AML-193 (cell line): ENCODE measurements at places on chromosomes 6 and 20.

- DNase-seq: no peak
These were observed 100.7 kb downstream of the SGK1 start for GRCh38 chr6:134217105-134217797.

GRCh38 chr6:53701333-53702218 lies 36.0 kb upstream of the KLHL31 start:
- DNase-seq: no peak

DNA sequence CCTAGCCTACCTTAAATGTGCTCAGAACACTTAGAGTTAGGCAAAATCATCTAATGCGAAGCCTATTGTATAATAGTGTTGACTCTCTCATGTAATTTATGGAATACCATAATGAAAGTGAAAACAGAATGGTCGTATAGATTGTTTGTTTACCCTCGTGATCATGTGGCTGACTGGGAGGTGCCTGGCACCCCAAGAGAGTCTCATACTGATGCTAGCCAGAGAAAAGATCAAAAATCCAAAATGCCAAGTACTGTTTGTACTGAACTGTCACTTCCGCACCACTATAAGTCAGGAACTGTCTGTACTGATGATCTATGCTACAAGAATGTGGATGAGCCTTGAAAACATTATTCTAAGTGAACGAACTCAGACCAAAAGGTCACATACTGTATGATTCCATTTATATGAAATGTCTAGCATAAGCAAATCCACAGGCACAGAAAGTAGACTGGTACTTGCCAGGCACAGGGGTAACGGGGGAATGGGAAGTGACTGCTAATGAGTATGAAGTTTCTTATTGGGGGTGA lies 22.4 kb downstream of the ZMYND8 start:
- no peak for DNase-seq

DNA sequence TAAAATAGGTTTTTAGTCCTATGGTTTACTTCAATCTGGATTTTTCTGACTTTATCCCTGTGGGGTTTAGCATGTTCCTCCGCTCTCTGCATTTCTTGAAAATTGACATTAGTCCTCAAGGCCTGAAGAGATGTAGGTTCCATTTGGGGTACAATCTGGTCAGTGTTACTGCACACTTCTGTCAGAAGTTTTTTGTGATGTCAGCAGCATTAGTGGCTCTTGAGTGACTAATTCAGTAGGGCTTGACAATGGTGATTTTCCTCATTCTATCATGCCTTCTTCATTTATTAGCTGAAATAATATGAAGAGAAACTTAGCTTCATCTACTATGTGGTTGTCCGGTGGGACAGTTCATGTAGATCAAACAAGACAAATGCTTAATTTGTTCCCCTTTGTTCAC lies 114.6 kb downstream of the PDE10A start:
- DNase-seq: no peak

DNA sequence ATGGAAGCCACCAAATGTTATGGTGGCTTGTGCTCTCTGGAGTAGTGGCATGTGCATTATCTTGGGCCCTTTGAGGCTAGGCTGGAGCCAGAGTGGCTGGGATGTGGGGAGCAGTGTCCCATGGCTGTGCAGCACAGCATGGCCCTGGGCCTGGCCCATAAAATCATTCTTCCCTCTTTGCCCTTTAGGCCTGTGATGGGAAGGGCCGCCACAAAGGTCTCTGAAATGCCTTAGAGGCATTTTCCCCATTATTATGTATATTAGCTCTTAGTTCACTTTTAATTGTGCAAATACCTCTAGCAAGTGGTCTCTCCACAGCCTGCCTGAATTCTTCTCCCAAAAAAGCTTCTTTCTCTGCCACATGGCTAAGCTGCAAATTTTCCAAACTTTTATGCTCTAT lies 297.3 kb upstream of the IRAK1BP1 start:
- DNase-seq: no peak

DNA sequence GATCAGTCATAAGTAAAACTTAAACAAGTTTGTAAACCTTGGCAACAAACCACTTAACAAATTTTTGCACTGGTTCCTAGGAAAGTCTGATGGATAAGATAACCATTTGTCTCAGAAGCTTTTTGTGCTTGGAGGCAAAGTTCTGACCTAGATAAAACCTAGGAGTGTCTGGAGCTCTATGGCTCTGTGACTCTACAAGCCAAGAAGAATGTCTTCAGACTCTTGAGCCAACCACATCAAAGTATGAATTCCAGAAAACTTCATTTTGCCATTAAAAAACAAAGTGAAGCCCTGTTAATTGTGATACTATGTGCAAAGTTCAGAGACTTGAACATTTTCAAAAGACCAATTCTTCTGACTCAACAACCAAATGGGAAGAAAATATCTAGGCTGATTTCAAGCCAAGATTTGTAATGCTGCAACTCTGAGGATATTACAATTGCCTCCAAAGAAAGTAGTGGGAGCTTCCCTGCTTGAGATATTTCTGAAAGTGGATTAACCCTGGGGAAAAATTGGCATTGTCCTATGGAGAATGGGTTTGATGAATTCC lies 158.1 kb upstream of the FOXQ1 start:
- DNase-seq: no peak

GRCh38 chr6:22294301-22294700 lies 2.5 kb downstream of the PRL start:
- no peak for DNase-seq

GRCh38 chr20:11155156-11155756 lies 481.5 kb upstream of the JAG1 start:
- no peak for DNase-seq

DNA sequence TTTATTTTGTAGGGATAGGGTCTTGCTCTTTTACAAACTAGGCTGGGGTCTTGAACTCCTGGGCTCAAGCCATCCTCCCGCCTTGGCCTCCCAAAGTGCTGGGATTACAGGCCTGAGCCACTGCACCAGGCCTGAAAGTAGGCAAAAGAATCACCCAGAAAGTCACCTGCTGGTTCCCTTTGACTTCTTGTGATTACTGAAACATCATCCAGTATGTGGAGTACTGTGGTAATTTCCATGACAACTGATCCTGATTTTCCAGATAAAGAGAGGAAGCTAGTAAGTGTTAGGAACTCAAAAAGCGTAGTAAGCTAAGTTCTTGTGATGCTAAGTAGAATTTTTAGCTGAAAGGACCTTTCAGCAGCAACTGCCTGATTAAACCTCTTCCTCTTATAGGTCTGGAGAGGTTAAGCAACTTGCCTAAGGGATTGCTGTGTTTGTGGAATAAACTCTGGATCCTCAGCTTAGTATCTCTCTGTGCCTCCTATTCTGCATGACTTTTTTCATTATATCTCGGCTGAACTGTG lies 16.8 kb downstream of the RALY start:
- peak; percentile 61 for DNase-seq

DNA sequence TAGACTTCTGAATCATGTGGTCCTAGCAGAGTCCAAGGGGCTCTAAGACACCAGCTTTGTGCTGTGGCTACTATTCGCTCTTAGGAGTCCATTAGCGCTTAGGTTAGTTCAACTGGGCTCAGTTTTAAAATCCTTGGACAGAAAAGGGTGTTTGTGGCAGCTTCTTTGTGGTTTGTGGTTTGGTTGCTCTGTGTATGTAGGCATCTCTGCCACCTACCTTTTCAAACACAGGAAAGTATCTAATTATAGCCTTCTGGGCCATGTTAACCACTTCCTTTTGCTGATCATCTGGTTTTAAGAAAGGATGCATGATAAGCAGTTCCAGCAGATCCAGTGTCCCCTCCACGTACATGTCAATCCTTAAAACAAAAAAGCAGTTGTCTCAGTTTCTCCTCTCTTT lies 10.8 kb downstream of the GSTA4 start:
- DNase-seq: peak; percentile 48

DNA sequence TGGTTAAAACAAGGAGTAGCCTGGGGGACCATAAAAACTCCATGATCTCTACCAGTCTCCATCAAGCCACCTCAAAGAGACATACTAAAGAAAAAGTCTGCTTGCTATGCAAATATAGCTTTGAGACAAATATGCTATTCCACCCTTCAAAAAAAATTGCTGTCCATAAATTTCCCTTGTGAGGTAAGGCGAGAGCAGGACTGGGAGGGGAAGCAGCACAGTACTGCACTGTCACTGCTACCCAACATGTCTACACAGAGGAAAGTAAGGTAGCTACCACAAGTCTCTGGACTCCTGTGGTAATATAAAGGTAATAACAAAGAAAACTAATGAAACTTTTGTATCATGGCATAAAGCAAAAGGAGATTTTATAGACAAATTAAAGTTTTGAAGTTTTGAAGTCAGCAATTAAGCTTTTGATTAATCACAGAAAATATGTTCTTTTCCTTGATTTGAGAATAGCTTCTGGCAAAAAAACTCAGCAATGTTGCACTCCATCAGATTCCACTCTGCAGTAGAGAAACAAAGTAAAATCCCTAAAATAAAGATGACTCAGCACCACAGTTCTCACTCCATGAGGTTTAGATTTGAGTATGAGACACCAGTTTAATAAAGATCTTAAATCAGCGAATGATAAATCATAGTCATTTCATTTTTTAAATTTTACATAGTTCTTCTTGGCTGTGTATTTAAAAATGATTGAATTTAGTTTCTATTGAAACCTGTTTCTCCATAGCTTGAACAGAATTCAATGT lies 602.4 kb downstream of the COL12A1 start:
- DNase-seq: no peak

GRCh38 chr20:61750093-61750492 lies 315.6 kb downstream of the TAF4 start:
- no peak for DNase-seq

GRCh38 chr6:101445527-101445926 lies 52.0 kb downstream of the GRIK2 start:
- no peak for DNase-seq

DNA sequence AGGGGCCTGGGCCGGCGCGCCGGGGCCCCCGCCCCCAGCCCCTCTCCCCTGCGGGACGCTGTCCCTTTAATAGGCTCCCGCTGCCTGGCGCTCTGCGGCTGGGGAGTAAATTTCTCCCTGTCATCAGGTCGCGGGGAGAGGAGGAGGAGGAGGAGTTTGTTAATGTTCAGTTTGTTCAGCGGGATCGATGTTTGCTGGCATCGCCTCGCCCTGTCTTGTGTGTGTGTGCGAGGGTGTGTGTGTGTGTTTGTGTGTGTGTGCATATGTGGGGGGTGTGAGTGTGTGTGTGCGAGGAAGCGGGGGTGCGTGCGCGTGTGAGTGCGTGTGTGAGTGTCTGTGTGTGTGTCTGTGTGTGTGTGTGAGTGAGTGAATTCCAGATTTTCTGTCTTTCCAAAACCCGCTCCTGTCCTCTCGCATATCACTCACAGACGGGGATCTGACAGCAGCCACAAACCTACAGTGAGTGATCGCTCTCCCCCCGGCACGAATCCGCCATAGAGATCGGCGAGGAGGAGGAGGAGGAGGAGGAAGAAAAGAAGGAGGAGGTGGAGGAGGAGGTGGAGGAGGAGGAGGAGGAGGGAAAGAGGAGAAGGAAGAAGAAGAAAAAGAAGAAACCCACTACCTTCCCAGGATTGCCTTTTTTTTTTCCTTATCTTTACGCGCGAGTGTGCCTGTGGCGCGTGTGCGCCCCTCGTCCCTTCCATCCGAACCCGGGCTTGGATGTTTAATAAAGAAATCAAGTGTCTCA lies at the start of gene TSHZ2:
TSHZ2 (plus strand) TSS at position 169 of the 748 bp plus-strand sequence. CDS start 936 bp downstream, outside the sequence.
- DNase-seq: no peak

- no peak for DNase-seq
These were observed 46.8 kb upstream of the UNC93A start for GRCh38 chr6:167244064-167244960.

DNA sequence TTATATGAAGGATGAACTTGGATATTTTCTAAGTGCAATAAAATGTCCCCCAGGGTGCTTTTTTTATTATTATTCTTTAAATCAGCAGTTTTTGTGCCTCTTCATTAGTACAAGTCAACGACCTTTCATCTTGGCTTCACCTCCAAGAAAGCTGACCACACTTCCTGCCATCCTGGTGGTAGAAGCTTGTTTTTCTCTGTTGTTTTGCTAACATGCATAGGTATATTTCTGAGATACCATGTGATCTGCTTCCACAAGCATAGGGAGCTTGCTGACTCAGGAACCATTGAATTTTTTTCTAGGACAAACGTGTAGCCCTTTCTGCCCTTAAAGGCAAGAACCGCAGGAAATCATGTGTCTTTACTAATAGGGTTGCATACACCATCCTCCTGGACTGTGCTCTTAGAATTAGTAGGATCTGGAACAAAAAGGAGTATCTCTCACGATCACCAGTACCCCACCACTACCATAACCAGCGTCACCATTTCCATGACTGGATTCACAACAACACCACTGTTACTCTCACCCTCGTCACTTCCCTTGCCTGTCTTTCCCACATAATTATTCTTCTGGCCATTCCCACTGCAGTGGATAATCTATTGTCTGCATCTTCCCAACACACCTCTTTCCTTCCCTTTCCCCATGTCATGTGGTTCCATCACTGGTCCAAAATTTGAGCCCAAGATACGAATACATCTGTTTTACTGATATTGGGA lies 207.1 kb downstream of the MAFB start:
- DNase-seq: no peak

DNA sequence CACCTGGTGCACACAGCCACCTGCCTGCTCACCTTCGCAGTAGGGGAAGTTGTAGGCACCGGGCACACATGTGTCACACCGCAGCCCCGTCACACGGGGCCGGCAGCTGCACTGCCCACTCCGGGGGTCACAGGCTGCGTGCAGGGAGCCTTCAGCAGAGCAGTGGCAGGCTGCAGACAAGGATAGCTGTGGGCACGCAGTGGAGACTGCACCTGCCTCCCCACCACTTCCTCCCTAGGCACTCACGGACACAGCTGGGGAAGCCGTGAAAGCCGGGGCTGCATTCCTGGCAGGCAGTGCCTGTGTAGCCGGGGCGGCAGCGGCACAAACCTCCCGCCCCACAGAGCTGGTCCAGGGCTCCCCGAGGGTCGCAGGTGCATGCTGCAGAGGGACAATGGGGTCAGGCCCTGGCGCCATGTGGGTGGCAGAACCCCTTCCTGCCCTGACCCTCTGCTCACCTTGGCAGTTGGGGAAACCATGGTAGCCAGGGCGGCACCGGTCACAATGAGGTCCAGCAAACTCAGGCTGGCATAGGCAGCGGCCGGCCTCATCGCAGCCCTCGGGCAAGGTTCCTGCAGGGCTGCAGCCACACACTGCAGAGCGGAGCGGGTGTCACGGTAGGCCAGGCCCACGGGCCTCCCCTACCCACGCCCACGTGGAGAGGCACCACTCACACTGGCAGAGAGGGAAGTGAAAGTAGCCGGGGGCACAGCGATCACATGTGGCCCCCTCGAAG lies 29.4 kb downstream of the LAMA5 start:
- no peak for DNase-seq

DNA sequence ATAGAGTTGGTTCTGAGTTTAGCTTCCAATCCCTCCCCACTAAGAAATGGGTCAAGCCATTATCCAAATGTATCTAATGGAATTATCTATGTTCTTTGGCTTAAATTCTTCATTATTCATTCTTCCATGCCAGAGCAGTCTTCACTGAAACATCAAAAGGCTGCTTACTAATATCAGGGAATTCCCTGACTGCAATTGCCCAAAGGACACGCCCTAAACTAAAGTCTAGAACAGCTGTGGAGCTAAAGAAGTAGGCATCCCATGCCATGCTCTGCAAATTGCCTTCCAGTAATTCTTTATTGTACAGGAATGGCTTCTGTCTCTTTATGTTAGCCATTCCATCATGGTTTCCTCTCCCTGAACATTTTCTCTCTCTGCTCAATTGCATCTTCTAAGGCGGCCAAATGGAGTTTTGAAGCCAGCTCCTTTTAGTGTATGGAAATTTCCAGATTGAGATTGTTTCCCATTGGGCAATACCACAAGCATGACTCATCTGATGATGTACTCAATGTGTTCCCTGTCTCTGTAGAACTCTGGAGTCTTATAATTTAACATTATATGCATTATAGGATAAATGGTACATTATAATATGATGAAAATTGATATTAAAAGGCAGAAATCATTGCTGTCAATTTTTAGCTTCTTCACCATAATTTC lies 28.8 kb upstream of the TSHZ2 start:
- DNase-seq: no peak
